ENCODE measurements at places on chromosomes 12 and 14.

DNA sequence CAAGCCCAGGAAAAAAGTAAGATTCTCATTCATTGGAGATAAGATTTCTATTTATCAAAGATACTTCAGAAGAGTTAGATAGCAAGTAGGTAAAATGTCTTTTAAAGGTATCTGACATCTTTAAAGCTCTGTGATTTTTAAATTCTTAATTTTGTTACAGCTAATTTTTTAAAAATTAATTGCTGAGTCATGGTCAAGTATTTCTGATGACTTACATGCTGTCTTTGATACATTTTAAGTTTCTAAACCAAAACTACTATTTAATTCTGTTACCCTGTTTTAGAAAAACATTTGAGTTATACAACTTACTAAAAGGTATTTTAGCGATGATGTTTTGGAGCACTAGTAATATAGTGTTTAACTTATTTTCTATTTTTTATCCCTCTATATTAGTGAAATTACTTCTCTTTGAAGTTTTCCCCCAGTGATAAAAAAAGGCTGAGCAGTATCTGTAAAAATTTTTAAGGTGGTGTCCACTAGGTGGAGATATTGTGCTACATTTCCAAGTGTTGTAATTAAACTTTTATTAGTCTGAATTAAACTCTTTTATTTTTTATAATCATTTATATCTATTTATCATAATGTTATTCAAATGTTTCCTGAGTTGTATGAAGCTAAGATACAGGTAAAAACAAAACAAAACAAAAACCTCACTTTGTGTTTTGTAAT lies 11.5 kb downstream of the ALG10 start:
- peak; percentile 30 for DNase-seq

DNA sequence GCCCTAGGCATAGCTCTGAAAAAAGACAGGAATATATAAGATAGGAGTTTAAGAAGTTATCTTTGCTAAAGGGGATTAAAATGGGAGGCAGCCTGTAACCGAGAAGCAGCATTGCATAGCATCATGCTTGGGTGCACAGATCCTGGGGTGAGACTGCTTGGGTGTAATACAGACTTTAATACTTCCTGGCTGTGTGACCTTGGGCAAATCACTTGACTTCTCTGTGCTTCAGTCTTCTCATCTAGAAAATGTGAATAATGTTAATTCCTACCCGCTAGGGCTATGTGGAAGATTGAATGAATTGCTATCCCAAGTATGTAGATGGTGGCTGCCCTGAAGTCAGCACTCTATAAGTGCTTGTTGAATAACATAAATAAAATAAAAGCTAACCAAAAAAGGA lies 204.5 kb downstream of the TMEM132C start:
- no peak for DNase-seq

DNA sequence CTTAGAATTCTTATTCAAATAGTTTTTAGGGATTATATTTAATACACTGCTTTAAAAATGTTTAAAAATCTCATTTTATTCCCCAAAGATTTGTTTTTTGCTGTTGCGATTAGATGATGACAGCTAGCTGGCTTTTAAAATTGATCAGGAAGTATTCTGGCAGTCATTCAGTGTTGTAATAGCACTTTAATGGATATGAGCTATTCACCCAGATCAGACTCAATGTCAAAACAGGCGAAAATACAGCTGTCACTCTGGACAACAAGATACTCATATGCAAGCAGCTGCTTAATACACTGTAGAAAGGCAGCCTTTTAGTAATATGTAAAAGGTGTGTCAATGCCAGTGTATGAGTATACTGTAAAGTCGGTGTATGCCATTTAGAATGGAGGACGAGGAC lies 91.7 kb downstream of the NPAS3 start:
- DNase-seq = no peak

DNA sequence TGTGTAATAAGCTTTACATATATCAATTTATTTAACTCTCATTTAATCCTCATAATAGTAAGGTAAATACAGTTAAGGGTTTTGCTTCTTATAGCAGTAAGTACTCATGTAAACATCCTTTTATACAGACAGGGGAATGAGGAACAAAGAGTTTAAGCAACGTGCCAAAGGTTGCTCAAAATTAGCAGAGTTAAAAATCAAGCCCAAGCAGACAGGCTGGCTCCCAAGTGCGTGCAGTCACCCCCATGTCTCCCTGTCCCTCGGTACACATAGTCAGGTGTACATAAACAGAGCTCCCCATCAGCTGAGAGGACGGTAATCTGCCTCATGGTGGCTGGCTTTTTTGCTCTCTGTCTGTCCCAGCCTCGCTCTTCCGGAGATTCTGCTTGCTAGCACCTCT lies 126.4 kb downstream of the DERA start:
- DNase-seq = no peak

DNA sequence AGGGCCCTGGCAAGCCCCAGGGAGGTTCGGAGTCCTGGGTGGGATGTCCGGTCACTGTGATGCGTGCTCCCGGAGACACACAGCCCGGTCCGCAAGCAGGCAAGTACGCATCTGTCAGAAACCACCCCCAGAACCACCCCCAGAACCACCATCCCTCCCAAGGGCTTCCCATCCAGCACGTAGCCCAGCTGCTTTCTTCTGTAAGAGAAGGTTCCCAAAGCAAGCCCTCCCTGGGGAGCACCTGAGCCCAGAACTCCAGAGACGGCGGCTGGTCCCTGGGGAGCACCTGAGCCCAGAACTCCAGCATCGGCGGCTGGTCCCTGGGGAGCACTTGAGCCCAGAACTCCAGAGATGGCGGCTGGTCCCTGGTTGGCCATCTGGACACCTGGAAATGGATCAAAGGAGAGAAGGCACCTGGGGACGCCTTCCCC lies 2.6 kb upstream of the FBRSL1 start:
- DNase-seq = no peak

DNA sequence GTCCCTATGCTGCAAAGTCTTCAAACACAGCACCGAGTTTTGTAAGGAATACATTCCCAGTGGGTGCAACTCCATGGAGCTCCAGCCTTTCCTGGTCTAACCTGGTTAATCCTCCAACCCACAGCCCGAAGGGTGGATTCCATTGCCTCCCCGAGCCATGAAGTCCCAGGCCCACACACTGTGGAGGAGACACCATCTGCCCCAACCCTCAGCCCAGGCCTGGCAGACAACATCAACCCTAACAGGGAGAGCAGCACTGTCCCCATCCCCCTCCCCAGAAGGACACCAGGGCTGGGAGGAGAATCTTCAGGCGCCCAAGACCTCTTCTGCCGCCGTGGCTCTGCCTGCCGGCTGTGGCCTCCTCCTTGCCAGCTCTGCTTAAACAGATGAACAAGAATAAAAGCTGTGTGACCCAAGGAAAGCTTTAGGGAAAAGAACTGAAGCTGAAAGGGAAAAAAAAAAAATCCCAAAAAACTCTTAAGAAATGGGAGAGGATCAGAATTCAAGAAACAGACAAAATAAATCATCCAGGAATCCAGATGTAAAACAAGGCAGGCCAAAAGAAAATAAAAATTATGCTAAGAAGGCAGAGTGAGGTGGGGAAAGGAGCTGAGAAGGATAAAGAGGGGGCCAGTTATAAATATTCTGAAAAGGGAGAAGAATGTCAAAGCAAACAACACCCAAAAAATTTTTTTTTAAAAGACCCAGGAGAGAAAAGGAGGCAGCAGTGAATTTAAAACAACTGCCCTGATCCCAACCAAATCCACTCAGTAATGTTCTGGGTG lies 16.0 kb upstream of the ZFP36L1 start:
- no peak for DNase-seq

- DNase-seq = no peak
Observed at GRCh38 chr12:19482551-19483109, 43.3 kb downstream of the AEBP2 start.

DNA sequence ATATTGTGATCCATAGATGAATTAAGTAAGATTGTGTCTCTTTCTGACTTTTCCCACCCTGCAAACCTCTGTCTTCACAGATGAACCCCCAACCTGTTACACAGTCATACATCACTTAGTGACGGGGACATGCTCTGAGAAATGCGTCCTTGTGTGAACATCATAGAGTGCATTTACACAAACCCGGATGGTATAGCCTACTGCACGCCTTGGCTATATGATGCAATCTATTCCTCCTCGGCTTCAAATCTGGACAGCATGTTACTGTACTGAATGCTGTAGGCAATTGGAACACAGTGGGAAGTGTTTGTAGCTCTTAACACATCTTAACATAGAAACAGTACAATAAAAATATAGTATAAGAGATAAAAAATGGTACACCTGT lies 7.4 kb upstream of the TESPA1 start:
- DNase-seq = no peak

- DNase-seq = no peak
Observed at GRCh38 chr12:113782873-113783272, 183.3 kb downstream of the RBM19 start.

GRCh38 chr12:95484524-95484923 lies 10.6 kb downstream of the METAP2 start:
- DNase-seq = peak; percentile 13

GRCh38 chr12:66119870-66120241 lies 10.7 kb downstream of the LLPH start:
- DNase-seq = no peak

GRCh38 chr12:1697271-1697670 lies 6.4 kb downstream of the ADIPOR2 start:
- DNase-seq = no peak

DNA sequence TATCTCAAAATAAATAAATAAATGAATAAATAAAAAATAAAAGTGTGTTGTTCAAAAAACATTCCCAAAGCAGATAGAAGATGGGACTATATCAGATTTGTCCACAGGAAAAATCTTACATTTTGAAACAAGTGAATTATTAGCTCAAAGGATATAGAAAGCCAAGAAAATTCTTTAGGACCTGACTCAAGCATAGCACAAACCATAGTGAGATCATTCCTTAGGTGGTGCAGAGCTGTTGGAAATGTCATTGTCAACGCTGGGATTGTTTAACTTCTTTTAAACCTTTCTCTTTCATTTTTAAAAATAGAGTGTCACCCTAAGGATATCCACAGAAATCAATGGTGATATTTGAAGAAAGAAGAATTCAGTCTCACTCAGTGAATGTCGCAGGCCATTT lies 43.5 kb downstream of the DRAM1 start:
- DNase-seq = no peak

- DNase-seq = peak; percentile 36
Observed at GRCh38 chr12:25497021-25497420, 56.1 kb downstream of the LMNTD1 start.

GRCh38 chr14:88914956-88915355 lies 90.5 kb downstream of the TTC8 start:
- DNase-seq = no peak

- DNase-seq = no peak
Observed at GRCh38 chr12:108939594-108939993, 59.7 kb downstream of the DAO start.

DNA sequence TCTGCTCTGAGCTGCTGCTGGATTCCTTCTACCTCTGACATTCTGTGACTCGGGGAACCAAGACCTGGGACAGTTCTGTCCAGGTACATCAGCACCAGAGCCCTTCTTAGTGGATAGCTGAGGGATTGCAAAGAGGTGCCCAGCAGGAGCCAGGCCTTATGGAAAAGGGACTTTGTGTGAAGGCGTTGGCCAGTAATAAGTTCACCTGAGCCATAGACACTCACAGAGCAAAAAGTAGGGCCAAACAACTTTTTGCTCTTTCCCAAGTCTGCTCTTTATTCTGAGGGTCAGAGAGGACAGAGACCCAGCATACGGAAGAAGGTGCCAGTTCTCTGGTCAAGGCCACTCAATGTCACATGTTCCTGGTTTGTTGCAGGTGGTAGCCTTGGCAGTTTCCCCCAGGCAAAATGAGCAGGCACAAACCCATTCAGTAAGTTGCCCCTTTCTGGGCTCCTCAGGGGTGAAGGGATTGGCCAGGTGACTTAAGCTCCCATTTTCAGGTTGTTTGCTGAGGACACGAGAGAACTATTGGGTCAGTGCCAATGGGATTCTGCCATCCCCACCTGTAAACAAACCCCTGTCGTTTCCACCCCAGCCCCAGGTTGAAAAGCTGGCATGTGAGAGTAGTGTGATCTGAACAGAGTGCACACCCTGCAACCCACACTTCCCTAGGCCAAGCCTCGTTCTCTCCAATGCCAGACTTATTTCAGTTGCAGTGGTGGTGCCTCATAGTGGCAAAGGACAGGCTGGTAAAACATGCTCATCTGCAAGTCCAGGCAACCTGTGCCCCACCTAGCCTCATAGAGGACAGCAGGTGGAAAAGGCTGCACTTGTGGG lies 150.3 kb downstream of the SMOC1 start:
- no peak for DNase-seq

DNA sequence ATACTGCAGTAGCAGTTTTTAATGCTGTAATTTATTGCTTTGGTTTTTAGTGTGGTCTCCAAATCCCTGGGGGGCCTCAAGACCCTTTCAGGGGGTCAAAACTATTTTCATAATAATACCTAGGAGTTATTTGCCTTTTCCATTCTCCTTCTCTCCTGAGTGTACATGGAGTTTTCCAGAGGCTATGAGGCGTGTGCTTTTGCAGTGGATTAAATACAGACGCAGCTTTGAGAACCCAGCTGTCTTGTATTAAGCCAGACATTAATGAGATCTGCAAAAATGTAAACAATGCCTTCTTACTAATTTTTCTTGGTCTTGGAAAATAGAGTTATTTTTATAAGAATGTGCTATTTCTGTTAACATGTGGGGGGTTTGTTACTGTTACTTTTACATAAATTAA lies 68.6 kb downstream of the SLC25A47 start:
- DNase-seq = no peak

GRCh38 chr12:89832336-89832735 lies 123.7 kb upstream of the ATP2B1 start:
- DNase-seq = no peak

GRCh38 chr12:52713960-52714886 lies 10.9 kb upstream of the KRT77 start:
- DNase-seq = no peak

GRCh38 chr14:60653701-60654161 lies 4.5 kb upstream of the SIX1 start:
- DNase-seq = no peak

DNA sequence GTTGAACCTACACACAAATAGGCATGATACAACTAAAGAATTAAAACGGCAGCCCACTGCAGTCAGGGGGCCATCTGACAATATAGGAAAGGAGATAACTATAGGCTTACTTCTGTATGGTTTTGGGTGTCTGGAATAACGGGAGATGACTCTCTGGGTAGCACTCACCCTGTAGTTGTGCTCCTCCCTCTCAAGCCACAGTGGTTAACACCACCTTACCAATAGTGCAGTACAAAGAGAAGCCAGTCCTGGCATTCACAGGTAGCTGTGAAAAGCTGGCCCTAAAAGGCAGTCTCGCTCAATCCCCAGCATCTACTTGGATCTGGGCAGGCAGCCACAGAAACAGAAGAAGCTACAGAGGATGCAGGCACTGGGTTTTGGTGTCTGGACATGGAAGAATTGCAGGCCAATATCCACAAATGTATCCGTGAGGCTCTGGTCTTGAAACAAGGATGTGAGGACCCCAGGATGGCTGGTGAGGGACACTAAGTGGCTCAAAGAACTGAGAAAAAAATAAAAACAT lies 93.0 kb downstream of the DPF3 start:
- DNase-seq = no peak

GRCh38 chr12:68080577-68080976 lies 79.0 kb downstream of the IFNG start:
- no peak for DNase-seq

GRCh38 chr14:36646664-36647416 lies 14.8 kb upstream of the PAX9 start:
- no peak for DNase-seq

Measured in LHCN-M2 (cell line).